ENCODE measurements at places on chromosomes 5 and 9.
A peak's percentile ranks its signal among the peaks of the same experiment; 100 is the strongest.

- H3K36me3 ChIP-seq, result no peaks in the 10 kb centered on the region
- no peak overlapping the region for H3K4me3 ChIP-seq
- H3K27ac ChIP-seq, result no peak overlapping the region
- peaks cover 10% of the 10 kb centered on the region for H3K4me1 ChIP-seq
These were observed 6.4 kb upstream of the DAB2IP start for GRCh38 chr9:121645003-121645402.

GRCh38 chr5:115838885-115839518, 2.4 kb downstream of the ATG12 start:
- H3K27me3 ChIP-seq, result peaks cover 2% of the 10 kb centered on the region
- no peak overlapping the region for H3K27ac ChIP-seq
- no peak for DNase-seq
- peaks cover 21% of the 10 kb centered on the region for H3K4me1 ChIP-seq
- H3K36me3 ChIP-seq, result no peaks in the 10 kb centered on the region
- peak overlapping the region; percentile 96 for H3K4me3 ChIP-seq

DNA sequence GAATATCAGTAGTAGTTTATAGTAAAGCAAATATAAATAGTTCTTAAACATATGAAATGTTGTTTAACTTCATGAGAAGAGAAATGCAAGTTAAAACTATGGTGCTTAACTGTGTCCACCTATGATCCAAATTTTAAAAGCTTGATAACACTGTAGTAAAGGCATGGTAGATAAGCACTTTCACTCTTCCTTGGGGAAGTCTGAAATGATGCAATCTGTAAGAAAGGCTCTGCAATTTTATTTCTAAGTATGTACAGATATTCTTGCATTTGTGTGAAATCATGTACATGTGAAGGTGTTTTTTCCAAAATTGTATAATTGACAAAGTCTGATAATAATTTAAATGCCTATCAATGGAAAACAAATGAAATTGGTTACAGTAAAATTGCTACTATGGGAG, 66.9 kb downstream of the SYK start:
- H3K27me3 ChIP-seq, result no peaks in the 10 kb centered on the region
- no peak overlapping the region for H3K27ac ChIP-seq
- H3K4me3 ChIP-seq, result no peak overlapping the region
- no peak for DNase-seq
- H3K36me3 ChIP-seq, result no peaks in the 10 kb centered on the region

DNA sequence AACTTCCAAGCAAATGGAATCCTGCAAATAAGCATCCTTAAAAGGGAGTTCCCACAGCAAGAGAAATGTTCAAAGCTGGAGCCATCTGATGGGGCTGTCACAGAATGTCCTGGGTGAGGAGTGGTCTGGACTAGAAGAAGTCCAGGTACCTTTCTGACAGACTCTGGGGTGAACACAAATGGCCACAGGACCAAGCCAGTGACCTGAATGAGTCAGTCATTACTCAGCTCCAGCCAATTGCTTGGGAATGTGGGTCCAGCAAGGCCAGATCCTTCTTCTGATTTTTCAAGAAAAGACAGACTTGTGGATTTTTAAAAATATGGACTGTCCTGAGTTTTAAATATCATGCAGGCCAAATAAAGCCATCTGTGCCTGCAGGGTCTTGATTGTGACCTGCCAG, 30.1 kb downstream of the GALNT10 start:
- no peak for DNase-seq
- H3K36me3 ChIP-seq, result peaks cover 7% of the 10 kb centered on the region
- H3K27me3 ChIP-seq, result peaks cover 12% of the 10 kb centered on the region
- H3K4me1 ChIP-seq, result peaks cover 27% of the 10 kb centered on the region

- peaks cover 5% of the 10 kb centered on the region for H3K27me3 ChIP-seq
- no peak overlapping the region for H3K27ac ChIP-seq
- no peaks in the 10 kb centered on the region for H3K4me1 ChIP-seq
- no peak overlapping the region for H3K4me3 ChIP-seq
- DNase-seq, result no peak
These were observed 19.0 kb upstream of the SPINK4 start for GRCh38 chr9:33220681-33221567.

- H3K4me1 ChIP-seq, result peaks cover 3% of the 10 kb centered on the region
- H3K27ac ChIP-seq, result no peak overlapping the region
- no peak overlapping the region for H3K4me3 ChIP-seq
- no peaks in the 10 kb centered on the region for H3K36me3 ChIP-seq
- H3K27me3 ChIP-seq, result no peaks in the 10 kb centered on the region
These were observed 16.2 kb downstream of the GPR21 start for GRCh38 chr9:123049589-123050222.

DNA sequence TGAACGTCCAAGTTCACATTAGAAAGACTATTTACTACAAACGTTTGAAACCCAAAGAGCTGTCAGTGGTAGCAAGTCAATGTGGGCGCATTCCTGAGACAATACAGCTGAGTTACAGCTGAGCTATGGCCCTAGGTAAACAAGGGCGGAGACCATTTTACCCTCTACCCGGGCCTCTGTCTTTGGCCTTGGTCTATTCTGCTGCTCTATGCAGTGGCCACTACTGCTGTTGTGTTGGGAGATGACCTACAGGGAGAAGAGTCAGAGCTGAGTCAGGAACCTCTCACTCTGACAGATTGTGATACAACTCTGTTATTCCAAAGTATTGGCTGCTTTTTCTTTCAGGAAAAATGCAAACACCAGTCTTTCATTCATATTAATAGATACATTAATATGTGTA, 700.6 kb downstream of the SEMA5A start:
- H3K36me3 ChIP-seq, result no peaks in the 10 kb centered on the region
- H3K27me3 ChIP-seq, result peaks cover 2% of the 10 kb centered on the region
- no peak overlapping the region for H3K4me3 ChIP-seq
- H3K27ac ChIP-seq, result no peak overlapping the region
- DNase-seq, result no peak

DNA sequence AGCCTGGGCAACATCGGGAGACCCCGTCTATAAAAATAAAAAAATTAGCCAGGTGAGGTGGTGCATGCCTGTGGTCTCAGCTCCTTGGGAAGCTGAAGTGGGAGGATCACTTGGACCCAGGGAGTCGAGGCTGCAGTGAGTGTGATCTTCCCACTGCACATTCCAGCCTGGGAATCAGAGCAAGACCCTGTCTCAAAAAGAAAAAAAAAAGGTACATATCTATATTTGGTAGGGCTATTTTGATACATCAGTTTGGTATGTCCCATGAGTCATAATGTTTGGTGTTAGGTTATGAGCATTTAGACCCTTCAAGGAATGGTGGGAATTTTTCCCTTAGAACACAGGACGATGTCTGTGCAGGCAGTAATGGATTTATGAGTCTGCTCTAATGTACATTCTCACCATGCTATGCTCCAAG, 55.3 kb upstream of the POU4F3 start:
- no peaks in the 10 kb centered on the region for H3K4me1 ChIP-seq
- no peak overlapping the region for H3K27ac ChIP-seq
- no peak for DNase-seq

DNA sequence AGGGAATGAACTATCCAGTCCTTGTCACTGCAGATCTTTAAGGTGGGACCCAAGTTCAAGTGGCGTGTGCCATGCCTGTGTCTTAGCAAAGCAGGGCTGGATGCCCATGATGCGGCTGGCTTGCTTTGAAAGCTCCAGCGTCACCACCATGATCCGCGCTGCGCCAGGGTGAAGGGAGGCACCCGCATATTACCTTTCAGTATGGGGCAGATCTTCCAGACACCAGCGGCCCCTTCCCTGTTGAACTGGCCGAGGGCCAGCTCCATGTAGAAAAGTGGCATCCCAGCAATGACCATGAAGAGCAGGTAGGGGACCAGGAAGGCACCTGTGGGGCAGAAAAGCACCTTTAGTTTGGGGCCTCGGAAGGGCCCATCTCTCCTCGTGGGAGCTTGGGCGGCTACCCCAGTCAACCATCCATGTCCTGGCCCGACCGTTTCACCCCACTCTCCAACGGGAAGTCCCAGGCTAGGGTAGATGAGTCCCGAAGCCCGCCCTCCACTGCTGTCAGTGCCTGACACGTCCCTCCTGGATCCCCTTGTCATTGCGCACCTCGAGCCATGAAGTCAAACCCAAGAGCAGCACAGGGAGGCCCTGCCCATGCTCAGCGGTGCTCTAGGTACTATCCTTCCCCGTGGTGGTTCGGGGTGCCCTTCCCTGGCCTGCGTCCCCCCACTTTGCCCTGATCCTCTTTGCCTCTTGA, 3.9 kb downstream of the SLC6A3 start:
- peaks cover 19% of the 10 kb centered on the region for H3K36me3 ChIP-seq
- no peak overlapping the region for H3K27ac ChIP-seq
- no peak overlapping the region for H3K4me3 ChIP-seq
- peaks cover 16% of the 10 kb centered on the region for H3K27me3 ChIP-seq
- no peak for DNase-seq

DNA sequence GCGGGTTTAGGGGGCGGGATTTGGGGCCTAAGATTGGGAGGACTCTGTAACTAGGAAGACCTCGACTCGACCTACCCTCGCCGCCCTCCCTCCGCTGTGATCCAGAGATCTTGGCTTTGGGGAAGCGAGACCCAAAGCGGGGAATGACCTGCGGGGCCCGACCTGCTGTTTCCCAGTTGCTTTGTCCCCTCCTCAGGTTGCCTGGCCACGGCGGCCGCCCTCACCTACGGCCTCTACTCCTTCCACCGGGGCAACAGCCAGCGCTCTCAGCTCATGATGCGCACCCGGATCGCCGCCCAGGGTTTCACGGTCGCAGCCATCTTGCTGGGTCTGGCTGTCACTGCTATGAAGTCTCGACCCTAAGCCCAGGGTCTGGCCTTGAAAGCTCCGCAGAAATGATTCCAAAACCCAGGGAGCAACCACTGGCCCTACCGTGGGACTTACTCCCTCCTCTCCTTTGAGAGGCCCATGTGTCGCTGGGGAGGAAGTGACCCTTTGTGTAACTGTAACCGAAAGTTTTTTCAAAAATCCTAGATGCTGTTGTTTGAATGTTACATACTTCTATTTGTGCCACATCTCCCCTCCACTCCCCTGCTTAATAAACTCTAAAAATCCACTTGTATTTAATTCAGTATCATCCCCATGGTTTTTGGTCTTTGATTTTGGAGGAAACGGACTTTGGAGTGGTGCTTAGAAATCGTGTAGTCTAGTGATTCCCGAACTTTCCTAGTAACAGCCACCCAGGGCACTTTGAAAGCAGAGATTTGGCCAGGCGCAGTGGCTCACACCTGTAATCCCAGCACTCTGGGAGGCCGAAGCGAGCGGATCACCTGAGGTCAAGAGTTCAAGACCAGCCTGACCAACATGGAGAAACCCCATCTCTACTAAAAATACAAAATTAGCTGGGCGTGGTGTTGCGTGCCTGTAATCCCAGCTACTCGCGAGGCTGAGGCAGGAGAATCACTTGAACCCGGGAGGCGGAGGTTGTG, 878 bp downstream of the HIGD2A start:
- peaks cover 11% of the 10 kb centered on the region for H3K4me1 ChIP-seq
- no peaks in the 10 kb centered on the region for H3K36me3 ChIP-seq
- peak overlapping the region; percentile 99 for H3K4me3 ChIP-seq
- peak overlapping the region; percentile 99 for H3K27ac ChIP-seq
- no peak for DNase-seq
- H3K27me3 ChIP-seq, result peaks cover 10% of the 10 kb centered on the region

GRCh38 chr5:59685191-59685530, 208.4 kb downstream of the PDE4D start:
- no peak for DNase-seq
- no peak overlapping the region for H3K4me3 ChIP-seq
- peaks cover 2% of the 10 kb centered on the region for H3K27me3 ChIP-seq
- H3K36me3 ChIP-seq, result no peaks in the 10 kb centered on the region

- H3K4me3 ChIP-seq, result no peak overlapping the region
- H3K36me3 ChIP-seq, result no peaks in the 10 kb centered on the region
- no peak for DNase-seq
- no peak overlapping the region for H3K27ac ChIP-seq
- peaks cover 5% of the 10 kb centered on the region for H3K27me3 ChIP-seq
These were observed 352.7 kb downstream of the EBF1 start for GRCh38 chr5:158746979-158747378.

DNA sequence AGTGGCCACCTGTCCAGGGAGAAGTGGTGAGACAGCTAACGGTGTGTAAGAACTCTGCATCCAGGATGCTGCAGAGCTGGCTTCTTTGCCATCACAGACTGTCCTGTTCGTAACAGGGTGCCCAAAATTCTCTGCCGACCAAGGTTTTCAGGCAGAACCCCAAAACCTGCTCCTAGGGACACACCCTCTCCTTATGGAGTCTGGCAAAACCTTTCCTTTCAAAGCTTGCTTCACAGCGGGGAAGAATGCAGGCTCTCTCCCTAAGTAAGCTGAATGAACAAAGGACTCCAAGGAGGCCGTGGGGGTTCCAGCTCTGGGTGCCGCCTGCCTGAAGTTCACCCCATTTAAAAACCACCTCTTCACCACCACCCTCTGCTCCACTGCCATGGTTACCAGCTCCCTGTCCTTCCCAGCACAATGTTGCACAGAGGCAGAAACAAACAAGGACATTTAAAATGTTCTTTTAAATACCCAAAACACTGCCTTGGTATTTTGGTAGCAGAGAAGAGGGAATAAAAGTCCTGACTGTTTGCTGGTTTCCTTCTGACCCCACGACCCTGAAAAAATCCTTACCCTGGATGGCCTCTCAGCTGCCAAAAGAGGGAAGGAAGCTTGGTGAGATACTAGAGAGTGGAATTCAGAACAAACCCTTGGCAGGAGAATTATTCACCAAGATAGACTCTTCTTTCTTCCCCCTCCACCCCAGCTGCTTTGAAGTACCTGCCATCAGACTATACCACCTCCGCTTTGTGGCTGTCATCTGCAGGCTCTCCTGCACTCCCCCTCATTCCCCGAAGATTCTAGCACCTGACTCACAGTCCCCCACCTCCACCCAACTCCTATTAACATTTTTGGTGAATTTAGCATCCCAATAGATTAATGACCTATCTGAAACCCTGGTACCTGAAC, 7.1 kb upstream of the KLF9 start:
- H3K27ac ChIP-seq, result no peak overlapping the region
- H3K36me3 ChIP-seq, result peaks cover 5% of the 10 kb centered on the region
- H3K27me3 ChIP-seq, result peaks cover 9% of the 10 kb centered on the region
- peak overlapping the region; percentile 91 for H3K4me3 ChIP-seq
- no peak for DNase-seq

GRCh38 chr5:4676934-4677333, 463.2 kb upstream of the ADAMTS16 start:
- DNase-seq, result no peak
- H3K4me3 ChIP-seq, result no peak overlapping the region
- H3K4me1 ChIP-seq, result no peaks in the 10 kb centered on the region
- no peaks in the 10 kb centered on the region for H3K36me3 ChIP-seq

GRCh38 chr9:5841771-5842573, 9.1 kb upstream of the ERMP1 start:
- H3K4me1 ChIP-seq, result peaks cover 6% of the 10 kb centered on the region
- no peaks in the 10 kb centered on the region for H3K36me3 ChIP-seq

GRCh38 chr9:81031422-81032029, 657.8 kb downstream of the TLE1 start:
- no peak overlapping the region for H3K4me3 ChIP-seq
- H3K36me3 ChIP-seq, result no peaks in the 10 kb centered on the region
- no peak overlapping the region for H3K27ac ChIP-seq
- H3K4me1 ChIP-seq, result peaks cover 20% of the 10 kb centered on the region
- peaks cover 2% of the 10 kb centered on the region for H3K27me3 ChIP-seq
- no peak for DNase-seq

- H3K27me3 ChIP-seq, result no peaks in the 10 kb centered on the region
- no peaks in the 10 kb centered on the region for H3K4me1 ChIP-seq
- no peak overlapping the region for H3K27ac ChIP-seq
- H3K4me3 ChIP-seq, result no peak overlapping the region
- DNase-seq, result no peak
These were observed 232.1 kb upstream of the PCSK5 start for GRCh38 chr9:75658301-75658905.

Measured in glutamatergic neuron (in vitro differentiated cells).